ENCODE measurements at places on chromosomes 1 and 21. TPM values are rescaled to one million over a fixed set of nuclear protein-coding genes. Genes with fewer than 3 reads are reported as not detected.

- no peak for DNase-seq
These were observed 430 bp downstream of the RBM15 start for GRCh38 chr1:110339407-110340206.

DNA sequence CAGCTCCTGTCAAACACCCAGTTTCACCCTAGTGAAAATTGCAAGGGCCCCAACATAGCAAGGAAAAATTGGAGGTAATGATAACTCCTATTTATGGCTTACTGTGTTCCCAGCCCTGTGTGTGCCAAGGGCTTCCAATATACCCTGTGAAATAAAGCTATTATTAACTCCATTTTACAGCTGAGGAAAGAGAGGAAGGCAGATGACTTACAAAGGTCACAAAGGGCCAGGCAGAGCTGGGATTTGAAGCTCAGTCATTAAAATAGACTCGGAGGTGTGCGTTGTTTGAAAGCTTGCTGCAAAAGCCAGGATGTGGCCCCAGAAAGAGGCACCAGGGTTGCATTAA lies 20.2 kb upstream of the SDC3 start:
- DNase-seq: no peak

DNA sequence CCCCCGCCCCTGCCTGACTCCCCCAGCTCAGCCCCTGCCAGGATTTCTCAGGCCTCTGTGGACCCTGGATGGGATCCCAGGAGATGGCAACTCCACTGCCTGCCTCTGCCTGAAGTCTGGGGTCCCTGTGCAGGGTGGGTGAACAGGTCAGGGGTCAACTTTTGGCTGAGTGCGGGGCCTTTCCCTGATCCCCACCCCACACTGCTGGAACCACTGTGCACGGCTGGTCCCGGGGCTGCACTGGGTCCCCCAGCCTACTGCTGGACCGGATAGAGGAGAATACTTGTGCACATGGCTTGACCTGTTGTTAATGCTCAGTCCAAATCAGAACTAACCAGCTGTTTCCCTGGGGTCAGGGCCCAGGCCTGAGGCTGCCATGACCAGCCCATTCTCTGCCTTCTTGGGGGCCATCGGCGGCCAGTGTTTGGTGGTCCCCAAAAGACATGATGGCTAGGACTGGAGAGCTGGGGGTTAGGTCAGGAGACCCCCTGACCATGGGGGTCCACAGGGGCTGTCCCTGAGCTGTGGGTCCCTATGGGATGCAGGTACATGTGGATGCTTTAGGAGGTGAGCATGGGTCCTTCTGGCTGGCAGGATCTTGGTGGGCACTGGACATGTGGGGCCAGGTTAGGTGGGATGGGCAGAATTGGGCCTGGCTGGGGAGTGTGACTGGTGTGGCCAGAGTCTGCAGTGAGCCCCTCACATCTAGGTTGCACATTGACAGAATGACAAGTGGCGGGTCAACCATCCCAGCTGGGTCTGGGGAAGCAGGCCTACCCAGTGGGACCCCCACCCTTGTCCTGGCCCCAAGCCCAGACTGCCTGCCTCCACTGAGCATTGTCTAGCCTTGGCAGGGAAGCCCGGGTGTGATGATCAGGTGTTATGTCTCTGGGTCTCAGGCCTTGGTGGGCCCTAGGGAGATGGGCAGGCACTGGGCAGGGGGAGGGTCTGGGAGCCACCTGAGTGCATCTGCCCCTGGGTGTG lies 19.0 kb upstream of the ZNF678 start:
- DNase-seq: no peak

DNA sequence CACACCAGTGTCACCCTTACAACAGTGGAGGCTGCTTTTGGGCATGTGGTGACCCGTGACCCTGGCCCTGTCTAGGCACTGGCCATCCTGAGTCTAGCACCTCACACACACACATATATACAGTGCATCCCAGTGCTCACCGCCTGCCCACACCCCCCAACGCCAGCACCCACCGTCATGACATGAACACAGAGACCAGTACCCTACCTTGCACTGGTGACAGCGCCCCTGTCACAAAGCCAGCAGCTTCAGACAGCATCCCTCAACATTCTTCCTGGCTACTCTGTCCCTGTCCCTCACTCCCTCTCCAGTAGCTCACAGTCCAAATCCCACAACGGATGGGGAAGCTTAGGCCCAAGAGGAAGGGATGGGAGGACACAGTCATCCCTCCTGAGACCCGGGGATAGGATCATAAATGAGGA lies 27.1 kb downstream of the AHDC1 start:
- no peak for DNase-seq

WNT3A gene
- not detected for total RNA-seq

COL11A1 gene
- total RNA-seq: 195 TPM

DNA sequence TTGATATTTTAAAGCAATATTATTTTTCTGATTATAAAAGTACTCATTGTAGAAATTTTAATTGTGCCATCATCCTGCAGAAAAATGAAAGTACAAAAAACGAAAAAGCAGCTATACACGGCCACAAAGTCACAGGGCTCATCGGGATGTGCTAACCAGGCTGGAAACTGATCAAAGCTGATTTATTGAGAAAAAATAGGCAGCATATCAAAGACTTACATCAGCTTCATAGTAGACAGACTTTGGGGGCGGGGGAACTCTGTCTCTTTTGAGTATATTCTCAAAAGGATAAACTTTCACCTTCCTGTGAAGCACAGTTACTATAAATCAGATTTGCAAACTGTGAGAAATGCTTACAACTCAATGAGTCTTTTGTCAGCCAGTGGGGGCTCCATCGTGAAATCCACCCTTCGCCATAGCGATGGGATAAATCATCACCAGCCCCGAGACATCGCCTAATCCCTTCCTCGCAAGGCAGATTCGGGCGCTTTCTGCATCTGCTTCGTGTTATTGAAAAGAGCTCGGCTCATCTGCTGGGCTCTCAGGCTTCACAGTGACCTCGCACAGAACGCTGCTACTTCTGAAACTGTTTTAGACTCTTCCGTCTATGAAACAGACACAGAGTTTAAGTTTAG lies 69.2 kb upstream of the ERG start:
- peak; percentile 52 for DNase-seq

DNA sequence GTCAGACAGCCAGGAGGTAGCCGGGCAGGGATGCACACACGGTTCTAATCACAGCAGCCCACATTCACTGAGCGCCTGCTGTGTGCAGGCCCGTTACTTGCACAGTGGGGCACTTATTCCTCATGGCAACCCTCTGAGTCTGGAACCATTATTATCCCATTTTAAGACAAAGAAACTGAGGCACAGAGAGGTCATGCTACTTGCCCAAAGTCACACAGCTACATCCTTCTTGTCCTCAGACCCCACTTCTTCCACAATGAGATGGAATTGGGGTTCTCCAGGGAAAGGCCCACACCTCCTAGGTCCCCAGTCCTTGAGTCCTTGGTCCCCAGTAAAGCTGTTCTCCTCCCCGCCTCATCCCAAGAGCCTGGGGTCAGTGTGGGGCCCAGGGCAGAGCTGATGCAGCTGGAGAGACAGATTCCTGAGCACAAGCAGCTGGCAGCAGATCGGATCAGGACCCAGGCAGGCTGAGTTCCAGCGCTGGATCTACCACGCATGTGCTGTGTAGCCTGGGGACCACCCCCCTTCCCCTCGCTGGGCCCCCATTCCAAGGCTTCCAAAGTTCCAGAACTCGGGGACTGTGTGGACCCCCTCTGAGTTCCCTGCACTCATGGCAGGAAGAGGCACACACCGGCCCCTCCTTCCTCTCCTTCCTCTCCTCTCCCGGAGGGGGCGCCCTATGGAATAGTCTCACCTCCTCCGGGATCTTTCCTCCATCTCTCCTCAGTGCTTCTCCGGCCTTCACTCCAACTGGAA lies 393.4 kb downstream of the MATN1 start:
- no peak for DNase-seq

GRCh38 chr21:45209685-45210284 lies 77.9 kb downstream of the POFUT2 start:
- DNase-seq: no peak

DNA sequence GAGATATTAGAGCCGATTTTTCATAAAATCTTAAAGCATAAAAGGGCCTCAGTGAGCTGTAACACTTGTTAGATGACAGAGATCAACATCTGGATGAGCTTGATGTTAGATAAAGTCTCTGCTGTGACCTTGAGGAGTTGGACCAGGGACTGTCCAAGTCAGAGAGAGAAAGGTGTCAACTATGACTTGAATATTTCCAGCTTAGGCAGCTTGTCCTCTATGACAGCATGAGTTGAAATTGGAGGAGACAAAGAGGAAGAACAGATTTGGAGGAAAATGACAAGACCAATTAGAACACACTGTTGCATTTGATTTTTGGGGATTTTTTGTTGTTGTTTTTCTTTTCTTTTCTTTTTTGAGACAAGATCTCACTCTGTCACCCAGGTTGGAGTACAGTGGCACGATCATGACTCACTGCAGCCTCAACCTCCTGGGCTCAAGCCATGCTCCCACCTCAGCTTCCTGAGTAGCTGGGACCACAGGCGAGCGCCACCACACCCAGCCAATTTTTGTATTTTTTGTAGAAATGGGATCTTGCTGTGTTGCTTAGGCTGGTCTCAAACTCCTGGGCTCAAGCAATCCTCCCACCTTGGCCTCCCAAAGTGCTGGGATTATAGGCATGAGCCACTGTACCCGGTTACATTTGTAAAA lies 35.3 kb upstream of the CLIC4 start:
- no peak for DNase-seq

TDRD5 gene
- 3.9 TPM for total RNA-seq

DNA sequence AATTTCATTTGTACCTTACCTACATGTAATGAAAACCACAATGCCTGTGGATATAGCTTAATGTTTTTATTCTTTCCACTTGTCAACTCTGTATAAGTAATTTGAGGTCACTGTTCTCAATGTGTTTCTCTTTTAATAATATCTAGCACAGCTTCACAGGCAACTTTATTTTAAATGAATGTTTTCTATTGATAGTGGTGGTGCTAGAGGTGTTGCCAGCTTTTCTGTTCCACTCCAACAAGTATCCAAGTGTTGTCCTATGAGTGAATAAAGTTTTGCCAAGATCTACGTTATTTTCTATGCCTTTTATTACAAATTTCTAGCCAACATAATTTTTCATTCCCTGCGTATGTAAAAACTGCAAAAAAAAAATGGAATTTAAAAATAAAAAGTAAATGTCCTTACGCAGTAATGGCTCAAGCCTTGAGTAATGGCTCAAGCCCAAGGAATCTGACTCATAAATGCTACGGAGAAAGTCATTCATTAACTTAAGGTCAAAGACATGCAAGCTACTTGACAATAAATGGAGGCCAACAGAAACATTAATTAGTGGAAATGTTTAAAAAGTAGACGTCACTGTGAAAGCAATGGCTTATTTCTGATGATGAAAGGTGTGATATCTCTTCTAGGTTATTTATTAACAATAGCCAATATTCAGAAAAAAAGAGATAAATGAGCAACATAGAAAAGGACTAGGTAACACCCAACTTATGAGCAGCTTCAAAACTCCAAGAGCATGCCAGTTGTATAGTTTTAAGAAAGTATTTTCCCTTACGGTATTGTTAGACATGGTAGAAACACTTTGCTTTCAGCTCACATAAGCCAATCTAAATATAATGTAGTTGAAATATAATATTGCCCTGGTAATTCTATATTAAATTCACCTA lies 71.4 kb downstream of the SLC44A5 start:
- no peak for DNase-seq

NFIA gene
- total RNA-seq: 74.4 TPM

- peak; percentile 40 for DNase-seq
These were observed 67.7 kb downstream of the MACF1 start for GRCh38 chr1:39272027-39272797.

DNA sequence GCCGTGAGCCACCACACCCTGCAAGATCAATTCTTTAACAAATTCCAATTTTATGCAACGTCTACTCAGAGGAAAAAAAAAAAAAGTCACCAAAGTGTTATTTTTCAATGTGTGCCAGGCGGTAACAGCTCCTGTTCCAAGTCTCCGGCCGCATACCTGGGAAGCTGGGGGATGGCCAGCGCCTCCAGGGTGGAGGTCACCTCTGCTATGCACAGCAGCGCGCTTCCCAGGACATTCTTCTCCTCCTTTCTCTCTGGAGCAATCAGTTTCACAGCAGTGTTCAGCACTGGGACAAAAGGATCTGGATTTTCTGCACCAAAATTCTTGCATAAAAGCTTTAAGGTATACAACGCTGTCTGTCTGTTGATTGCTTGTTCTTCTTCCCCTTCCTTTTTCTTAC lies 34.3 kb downstream of the LGALS8 start:
- no peak for DNase-seq

- no peak for DNase-seq
These were observed 141.2 kb downstream of the PGBD5 start for GRCh38 chr1:230284891-230285290.

HES3 gene
- not detected for total RNA-seq

C4BPA gene
- 0.20 TPM for total RNA-seq

ANP32E gene
- 42.8 TPM for total RNA-seq

REN gene
- not detected for total RNA-seq

RNU1-2 gene
- total RNA-seq: 4,182 TPM

ICOSLG gene
- 0.59 TPM for total RNA-seq

DNA sequence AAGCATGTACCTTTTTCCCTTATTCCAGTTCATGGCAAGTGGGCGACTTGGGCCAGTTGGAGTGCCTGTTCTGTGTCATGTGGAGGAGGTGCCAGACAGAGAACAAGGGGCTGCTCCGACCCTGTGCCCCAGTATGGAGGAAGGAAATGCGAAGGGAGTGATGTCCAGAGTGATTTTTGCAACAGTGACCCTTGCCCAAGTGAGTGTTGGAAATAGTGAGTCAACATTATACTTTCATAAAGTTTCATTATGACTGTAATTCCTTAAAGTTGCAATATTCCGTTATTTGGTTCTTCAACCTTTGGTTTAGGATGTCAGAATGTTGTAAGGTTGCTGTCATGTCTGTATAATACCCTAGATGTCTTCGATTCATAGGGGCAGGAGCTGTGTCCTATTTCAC lies 230.5 kb downstream of the TPR start:
- no peak for DNase-seq

GRCh38 chr1:182357171-182357570 lies 34.4 kb downstream of the GLUL start:
- DNase-seq: no peak

DNA sequence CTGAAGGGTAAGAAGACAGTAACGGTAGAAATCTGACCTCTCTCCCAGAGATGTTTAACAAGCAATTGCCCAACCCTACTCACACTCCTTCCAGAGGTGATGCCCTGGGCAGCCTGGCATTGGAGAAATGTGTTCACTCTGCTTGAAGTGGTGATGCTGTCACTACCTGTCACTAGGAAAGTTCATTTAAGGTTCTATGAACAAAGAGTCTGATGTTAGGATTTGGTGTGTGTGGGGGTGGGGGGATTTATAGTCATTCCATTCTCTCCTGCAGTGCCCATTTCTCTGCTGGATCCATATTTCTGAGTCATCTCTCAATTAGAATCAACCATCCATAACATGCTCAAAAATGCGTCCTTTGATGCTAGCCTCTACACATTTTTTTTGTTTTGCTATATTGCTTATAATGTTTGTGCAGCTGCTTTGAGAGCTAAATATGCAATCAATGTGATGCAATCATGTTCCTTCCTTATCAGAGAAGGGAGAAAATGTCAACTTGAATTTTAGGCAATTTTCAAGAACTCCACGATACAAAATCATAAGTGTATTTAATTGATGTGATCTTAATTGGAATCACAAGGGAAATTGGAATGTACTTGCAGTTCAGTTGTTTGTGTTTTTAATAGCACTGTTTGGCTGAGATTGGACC lies 173.9 kb downstream of the DUSP10 start:
- DNase-seq: no peak

GRCh38 chr1:21317035-21317689 lies 26.9 kb upstream of the ECE1 start:
- DNase-seq: no peak

LCE2A gene
- total RNA-seq: not detected

AGBL4 gene
- total RNA-seq: 6.8 TPM
